Stimulated activated CD8-positive, alpha-beta memory T cell treated with anti-CD3 and anti-CD28 coated beads, Interleukin-15, amount 100 ng/mL, for 24 hours (primary cell): ENCODE measurements at places on chromosomes 2 and 18.

- no peak for DNase-seq
Measured at GRCh38 chr18:61639886-61640285, 252.9 kb downstream of the RNF152 start.

GRCh38 chr2:97781981-97782380, 68.6 kb downstream of the ZAP70 start:
- DNase-seq, result no peak

GRCh38 chr2:94870440-94871225, 597 bp upstream of the TEKT4 start:
- DNase-seq, result no peak

DNA sequence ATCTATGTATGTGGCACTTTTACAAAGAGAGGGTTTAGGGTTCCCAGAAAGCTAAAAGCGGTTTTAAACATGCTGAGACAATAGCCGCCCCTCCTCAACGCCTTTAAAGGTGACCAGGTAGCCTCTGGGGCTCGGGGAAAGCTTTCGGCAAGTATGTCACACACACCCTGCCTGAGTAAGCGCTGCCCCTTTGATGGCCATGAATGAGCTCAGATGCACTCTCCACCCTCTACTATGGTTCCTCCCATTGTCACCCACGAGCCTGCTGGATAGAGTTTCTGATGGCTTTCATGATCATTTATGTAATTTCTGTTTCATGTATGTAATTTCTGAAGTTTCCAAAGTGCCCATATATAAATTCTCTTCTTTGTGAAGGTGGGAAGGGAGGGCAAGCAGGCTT, 44.1 kb upstream of the GRHL1 start:
- DNase-seq, result no peak

GRCh38 chr2:63619328-63619727, 30.6 kb downstream of the MDH1 start:
- DNase-seq, result no peak
